ENCODE measurements at places on chromosomes 11 and 22.

DNA sequence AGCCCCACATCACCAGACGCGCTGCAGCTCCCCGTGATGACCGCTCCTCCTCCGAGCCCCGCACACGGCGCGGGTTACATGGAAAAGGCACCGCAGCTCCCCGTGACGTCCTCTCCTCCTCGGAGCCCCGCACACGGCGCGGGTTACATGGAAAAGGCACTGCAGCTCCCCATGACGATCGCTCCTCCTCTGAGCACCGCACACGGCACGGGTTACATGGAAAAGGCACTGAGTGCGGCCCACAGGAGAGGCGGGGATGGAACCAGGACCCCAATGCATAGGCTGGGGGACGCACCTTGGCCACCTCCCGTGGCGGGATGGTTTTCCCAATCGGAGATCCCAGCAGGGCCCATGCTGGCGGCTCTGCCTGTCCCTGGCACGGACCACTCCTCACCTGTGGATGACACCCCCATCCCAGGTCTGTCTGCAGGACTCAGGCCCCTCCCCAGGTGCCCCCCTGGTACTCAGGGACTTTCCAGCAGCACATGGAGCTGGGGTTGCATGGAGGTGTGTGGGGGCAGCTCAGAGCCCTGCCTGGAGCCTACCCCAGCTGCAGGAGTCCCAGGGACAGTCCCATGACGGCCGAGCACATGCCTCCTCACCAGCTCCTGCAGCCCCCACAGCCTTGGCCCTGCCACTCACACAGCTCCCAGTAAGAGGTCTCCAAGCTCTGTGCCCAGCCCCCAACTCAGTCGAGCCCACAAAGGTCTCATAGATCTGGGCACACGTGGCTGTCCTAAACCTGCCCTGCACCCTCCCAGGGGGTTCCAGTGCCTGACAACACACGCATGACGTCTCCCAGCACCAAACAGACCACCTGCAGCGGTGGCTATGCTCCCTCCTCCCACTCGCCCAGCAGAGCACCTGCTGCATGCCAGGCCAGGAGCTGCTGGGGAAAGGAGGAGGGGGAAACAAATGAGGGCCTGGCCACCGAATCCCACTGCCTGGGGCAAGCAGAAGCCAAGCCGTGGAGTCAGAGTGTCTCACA, 166.6 kb downstream of the BRD1 start:
- no peak for DNase-seq

- peak; percentile 43 for DNase-seq
Measured at GRCh38 chr11:69358398-69359020, 64.6 kb downstream of the MYEOV start.

DNA sequence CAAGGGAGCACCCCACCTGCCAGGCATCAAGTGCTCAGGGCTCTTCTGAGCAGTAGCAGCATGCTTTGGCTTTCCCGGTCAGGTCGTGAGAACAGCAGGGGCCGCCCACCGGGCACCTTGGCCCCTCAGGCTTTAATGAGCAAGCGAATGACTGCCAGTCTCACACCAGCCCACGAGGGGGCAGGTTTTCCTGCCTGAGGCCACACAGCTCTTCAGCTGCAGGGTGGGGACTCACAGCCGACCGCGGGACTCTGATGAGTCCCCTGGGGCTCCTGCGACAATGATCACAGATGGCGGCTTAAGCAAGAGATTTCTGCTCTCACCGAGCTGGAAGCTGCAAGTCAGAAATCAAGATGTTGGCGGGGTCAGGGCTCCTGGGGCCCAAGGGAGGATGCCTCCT, 14.3 kb upstream of the FGF19 start:
- no peak for DNase-seq

DNA sequence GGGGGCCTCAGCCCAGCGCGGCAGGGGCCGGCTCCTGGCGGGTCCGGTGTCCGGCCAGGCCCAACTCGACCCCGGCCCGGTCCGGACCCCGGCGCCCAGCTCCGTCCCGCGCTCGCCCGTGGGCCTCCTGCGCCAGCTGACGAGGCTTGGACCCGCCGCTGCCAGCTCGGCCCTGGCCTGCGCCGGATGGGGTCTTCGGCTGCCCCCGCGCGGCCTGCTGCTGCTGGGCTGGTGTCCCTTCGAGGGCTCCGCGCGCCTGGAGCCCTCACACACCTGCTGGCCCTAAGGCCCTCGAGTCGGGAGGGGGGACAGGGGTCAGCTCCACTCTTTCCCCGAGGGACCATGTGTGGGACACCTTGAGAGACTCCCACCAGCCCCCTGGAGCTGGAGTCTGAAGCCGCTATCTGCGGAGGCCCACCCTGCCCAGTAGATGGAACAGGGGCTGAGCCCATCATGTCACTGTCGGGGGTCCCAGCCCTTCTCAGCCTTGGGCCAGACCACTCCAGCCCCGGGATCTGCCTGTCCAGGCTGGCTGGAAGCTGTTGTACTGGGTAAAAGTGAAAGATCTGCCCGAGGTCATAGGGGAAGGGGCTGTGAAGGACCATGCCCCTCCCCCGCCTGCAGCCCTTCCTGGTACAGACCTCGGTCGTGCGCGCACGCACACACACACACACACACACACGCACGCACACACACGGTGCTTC, 768 bp upstream of the CDKN1C start:
- DNase-seq: no peak

GRCh38 chr11:114252767-114253166, 43.4 kb upstream of the NNMT start:
- DNase-seq: no peak

DNA sequence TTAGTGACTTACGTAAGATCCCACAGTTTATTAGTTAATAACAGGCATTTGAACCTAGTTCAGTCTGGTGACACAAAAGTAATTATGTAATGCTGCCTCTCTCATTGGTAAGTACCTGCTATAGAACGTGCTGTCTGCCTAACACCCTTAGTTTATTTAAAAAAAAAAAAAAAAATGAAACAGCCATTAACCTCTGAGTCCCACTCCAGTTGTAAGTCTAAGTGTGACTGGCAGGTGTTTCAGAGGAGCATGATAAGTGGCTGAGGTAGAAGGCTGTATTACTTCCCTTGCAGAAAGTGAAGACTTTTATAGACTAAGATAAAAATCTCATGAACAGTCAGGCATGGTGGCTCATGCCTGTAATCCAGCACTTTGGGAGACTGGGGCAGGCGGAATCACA, 140.5 kb downstream of the TRIM44 start:
- no peak for DNase-seq

GRCh38 chr11:119144825-119145486, 3.9 kb upstream of the ABCG4 start:
- no peak for DNase-seq

DNA sequence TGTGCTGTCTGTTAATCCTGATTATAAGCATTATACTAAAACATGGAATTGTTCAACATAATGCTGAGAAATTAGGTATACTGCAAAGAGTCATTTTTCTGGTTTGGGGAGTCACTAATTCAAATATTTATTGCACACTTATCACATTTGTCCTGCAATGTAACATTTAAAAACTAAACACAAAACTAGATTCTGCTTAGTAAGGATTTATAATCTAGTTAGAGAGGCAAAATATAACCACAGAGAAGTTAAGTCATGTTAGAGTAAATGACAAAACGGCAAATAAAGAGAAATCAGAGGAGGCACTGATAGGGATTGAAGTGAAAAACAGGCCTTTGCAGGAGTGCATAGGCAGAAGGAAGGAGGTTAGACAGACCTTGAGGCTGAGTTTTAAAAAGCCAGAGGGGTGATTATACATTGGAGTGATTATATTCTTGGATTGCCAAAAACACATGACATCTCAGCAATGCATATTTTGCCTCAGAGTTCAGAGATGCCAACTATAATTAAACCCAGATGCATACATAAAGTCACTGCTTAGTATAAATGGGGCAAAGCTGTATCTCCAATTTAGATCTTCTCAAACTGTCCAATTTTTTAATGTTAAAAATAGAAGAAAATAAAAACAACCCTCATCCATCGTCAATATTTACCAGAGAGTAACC, 49.7 kb downstream of the CCDC34 start:
- DNase-seq: no peak

GRCh38 chr11:116093481-116094270, 589.5 kb upstream of the CADM1 start:
- no peak for DNase-seq

DNA sequence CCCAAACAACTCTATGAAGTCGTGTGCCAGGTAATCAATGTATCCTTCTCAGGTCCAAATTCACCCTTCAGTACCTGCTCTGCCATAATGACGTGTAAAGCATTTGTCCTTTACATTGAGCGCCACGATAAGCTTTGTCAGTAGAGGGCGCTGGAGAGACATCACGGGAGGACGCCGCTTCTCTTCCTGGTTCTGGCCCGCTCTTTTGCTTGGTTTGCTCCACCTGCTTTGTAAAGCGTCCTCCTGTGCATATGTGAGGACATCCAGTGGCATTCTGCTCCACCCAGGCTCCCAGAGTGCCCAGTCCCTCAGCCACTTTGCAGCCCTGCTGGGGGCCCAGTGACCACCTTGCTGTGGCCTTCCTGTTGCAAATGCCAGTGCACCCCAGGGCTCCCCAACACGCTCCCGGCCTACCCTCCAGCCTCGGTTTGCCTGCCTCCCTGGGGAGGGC, 61.1 kb downstream of the WT1 start:
- DNase-seq: no peak

GRCh38 chr11:936199-936598, 10.5 kb downstream of the AP2A2 start:
- DNase-seq: no peak

DNA sequence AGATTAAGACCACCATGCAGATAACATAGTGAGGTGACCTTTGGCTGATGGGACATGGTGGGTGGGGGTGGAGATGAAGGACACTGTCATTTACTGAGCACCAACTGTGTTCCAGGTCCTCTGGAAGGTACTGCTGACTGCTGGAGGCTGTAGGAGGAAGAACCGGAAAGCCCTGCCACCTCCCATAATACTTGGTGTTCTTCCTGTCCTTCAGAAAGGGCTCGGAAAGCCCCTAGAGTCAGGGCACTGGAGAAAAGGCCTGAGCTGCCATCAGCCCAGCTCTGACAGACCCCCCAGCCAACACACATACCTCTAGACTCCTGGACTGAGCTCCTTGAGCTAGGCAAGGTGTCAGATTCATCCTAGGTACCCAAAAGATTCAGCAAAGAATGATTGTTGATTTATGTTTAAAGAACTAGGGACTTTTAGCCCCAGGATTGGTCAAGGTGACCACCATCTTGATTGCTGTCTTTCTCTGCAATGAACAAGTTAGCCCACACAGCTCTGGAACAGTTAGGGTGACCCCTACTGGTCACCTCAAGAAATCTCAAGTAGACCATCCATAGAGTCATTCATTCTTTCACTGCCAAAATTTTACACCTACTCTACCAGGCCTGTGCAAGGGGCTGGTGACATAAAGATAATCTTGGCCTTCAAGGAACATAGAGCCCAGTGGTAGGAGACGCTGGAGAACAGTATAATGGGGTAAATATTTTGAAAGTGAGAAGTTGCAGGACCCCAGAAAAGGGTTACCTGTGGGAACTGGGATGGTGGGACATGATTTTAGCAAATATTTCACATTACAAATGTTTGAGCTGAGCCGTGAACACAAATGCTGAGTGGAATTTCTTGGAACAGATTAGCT, 39.4 kb downstream of the IRAG1 start:
- DNase-seq: no peak

DNA sequence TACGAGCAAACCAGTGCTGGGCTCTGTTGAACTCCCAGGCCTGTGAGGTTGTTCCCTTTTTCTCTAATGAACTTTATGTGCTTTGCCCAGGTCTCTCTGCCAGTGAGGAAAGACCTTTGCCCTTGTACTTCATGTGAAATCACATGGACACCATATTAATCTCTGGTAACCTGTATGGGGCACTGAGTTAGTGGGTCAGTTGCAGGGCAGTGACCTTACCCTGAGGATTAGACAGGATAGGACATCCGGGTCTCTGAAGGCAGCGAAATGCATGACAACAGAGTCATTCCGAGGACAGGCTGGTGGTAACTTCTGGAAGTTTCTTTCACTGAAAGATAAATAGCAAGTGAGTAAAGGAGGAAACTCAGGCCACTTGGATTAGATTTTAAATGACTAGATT, 93.7 kb downstream of the ZBTB16 start:
- DNase-seq: no peak

- DNase-seq: peak; percentile 88
Measured at GRCh38 chr22:46355369-46355995, 20.0 kb downstream of the TRMU start.

DNA sequence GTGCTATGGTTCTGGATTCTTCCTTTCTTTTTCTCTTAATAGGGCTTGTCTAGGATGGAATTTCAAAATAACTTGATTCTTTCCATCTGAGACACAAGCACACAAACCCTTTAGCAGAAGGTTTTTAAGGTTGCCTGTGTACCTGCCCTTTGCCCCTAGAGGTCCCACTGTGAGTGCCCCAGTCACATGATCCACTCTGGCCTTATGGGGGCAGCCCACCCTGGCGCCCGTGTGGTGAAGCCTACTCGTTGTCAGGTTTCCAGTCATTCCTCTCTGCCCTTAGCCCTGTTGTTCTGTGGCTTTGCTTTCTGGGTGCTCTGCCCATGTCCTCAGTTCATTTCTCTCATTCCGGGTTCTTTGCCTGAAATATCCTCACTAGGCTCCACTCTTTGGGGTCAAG, 51.8 kb downstream of the ZNRF3 start:
- DNase-seq: no peak

DNA sequence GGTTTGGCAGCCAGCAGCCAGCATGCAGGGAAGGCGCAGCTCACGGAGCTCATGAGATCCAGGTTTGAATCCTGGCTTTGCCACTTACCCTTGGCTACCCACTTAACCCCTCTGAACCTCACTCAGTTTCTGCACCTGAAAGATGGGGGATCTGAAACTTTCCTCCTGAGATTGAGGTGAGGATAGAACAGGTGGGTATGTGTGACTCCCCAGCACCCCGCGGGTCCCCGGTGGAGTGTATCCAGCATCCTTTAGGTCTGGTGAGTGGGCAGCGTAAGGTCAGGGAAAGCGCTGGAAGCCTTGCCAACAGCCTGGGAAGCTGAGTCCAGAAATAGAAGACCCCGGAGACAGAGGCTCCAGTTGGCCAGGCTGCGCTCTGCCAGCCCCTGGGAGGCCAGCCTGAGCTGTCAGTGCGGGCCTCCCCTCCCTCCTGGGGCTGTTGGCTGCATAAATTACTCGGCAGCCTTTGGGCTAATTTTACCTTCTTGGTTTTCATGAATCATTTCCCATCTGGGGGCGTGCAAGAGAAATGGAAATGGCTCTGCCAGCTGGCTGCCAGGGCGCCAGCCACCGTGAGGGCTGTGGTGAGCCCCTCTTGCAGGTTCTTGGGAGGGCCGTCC, 17.6 kb downstream of the PRDM11 start:
- DNase-seq: peak; percentile 46

- DNase-seq: peak; percentile 15
Measured at GRCh38 chr22:19509923-19510322, 14.3 kb downstream of the CLDN5 start.

DNA sequence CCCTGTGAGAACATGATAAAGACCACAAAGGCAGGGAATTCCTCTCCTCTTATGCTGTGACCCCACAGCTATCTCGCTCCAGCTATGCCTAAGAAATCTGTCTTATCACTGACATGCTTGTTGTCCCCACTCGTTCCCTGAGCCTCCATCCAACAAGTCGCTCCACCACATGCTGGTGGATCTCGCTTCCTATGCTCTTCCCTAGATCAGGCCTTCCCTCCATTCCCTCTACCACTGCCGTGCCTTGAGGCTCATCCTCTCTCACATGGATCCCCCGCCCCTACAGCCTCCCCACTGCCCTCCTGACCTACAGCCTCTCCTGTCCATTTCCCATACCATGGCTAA, 1.4 kb upstream of the DGAT2 start:
- DNase-seq: peak; percentile 25

All from posterior vena cava (tissue), 2 donors.